ENCODE measurements at places on chromosomes 16 and 17.

DNA sequence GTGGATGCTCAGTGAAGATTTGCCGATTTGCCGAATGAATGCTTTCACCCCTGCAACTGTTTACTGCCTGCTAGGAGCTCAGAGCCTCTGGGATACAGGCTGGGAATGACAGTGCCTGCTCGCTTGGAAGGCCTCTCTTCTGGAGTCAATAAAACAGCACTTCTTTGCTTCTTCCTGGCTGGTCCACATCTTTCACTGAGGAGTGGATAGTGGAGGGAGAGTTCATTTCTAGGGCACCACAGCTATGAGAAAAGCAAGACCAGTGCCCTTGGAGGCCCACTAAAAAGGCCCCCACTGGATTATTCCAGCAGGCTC, 3.1 kb upstream of the USP7 start:
- DNase-seq: no peak

- peak; percentile 9 for DNase-seq
These were observed 14.7 kb downstream of the AIPL1 start for GRCh38 chr17:6420173-6420641.

- no peak for DNase-seq
These were observed 74.2 kb upstream of the MARCHF10 start for GRCh38 chr17:62882284-62882683.

DNA sequence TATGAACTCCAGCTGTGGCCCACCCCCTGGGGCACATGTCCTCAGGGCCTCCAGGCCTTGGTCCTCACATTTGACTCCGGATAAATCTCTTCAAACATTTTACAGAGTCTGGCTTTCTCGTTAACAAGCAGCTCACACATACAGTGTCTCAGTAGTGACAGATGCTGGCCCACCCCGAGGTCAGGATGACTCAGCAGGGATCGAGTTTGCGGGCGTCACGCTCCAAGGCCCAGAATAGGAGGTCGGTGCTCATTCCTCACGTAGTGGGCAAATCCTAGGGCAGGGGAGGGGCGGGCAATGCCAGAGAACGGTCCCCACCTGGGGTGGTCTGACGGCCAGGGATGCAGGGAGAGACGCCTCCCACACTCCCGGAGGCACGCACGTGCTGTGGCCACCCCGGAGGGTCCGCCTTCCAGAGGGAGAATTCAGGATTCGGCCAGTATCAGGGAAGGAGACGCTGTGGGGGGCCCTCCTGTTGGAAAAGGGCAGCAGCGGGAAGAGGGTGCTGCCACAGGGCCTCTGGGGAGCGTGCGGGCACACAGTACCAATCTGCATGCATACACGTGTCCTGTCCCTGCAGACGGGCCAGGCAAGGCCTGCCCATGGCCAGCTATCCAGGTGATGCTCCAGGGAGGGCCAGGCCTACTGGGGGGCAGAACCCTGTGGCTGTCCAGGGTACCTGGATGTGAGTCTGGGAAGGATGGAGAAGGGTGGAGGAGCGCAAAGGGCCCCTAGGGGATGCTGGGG, 8.6 kb downstream of the SLC7A5 start:
- no peak for DNase-seq

- no peak for DNase-seq
These were observed 3.1 kb upstream of the EXOC7 start for GRCh38 chr17:76106703-76107102.

- DNase-seq: no peak
These were observed 48.4 kb downstream of the PDPK1 start for GRCh38 chr16:2586241-2586640.

DNA sequence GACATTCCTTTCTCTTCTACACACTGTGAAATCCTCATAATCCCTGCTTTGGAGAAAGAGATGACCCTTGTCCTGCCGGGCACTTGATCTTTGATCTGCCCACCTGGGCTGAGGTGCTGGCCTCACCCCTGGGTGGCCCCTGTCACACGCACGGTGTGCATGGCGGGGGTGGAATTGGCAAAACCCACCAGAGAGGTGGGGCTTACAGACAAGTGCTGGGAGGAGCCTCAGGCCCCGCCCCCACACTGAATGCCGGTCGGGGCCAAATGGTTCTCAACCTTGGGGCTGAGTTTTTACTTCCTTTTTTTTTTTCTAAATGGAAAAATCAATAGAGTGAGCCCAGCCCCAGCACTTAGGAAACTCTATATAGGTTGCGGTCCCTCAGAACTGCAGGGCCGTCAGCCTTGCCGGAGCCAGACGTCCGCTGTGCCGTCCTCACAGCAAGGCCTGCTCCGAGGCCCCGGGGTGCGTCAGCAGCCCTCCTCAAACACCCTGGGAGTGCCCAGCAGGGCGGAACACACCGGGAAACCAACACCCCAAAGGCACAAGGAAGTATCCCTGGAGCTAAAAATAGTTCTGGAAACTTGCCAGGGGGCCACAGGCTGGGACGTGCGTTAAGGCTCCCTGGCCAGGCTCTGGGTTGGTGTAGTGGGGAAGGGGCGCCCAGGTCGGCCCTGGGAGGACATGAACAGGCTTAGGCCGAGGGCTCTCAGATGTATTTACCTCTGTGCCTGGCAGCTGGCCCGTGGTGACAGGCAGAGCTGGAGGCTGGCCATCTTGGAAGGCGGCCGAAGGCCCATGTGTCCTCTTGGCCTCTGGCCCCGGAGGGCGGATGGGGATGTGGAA, 11.0 kb downstream of the GPRC5C start:
- DNase-seq: peak; percentile 93

- DNase-seq: no peak
These were observed 30.9 kb upstream of the BCAS3 start for GRCh38 chr17:60646701-60647100.

GRCh38 chr17:31313982-31314781, at the start of gene EVI2B:
Gene EVI2B, minus strand, starts transcription at chr17:31314054. Its CDS starts 8,445 bp downstream, at chr17:31305609.
- DNase-seq: no peak

- no peak for DNase-seq
These were observed 13.0 kb upstream of the ZFPM1 start for GRCh38 chr16:88440111-88440510.

DNA sequence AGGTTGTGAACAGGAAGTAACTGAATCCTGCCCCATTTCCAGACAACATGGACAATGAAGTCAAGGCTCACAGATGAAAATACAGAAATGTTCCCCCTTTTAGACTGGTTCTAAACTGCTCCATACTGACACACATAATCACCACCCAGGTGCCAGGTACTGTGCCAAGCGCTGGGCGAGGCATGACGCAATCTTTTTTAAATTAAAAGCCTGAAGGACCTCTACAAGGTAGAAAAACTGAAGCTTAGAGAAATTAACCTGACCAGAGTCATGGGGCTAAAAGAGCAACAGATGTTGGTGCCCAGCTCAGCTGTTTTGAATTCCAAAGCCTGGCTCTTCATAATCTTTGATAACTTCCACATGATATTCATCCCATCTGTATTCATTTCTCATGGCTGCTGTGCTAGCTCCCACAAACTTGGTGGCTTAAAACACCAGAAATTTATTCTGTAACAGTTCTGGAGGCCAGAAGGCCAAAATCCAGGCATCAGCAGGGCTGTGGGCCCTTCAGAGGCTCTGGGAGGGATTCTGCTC, 4.9 kb upstream of the RAB11FIP4 start:
- no peak for DNase-seq

DNA sequence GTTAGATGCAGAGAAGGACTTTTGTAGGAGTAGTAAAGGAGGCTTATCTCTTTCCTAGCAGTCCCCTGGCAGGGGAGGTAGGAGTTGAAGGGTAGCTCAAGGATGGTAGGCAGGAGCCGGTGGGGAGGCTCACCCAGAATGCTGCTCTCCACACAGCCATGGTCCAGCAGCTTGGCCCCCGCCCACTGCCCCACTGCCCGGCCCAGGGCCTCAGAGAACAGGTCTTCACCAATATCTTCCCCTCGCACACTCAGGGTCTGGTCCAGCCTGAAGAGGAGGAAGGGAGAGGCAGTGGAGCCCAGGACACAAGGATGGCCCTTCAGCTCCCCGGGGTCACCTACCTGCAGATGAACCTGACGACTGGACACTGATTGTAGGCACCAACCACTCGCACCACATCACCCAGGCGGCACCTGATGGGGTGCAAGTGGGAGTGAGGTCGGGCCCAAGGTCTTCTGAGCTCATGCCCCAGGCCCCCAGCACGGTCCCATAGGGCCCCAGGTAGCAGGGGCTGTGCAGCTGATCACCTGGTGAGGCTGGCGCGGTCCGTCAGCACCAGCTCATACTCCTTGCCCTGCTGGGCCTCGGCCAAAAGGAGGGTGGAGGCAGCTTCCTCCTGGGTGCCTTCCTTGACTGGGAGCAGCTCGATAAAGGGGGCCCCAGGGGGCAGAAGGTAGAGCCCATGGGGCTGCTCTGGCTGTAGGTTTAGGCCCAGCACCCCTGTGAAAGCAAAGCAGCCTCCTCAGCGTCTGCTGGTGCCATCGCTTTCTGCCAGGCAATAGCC, 3.6 kb downstream of the GHDC start:
- no peak for DNase-seq

DNA sequence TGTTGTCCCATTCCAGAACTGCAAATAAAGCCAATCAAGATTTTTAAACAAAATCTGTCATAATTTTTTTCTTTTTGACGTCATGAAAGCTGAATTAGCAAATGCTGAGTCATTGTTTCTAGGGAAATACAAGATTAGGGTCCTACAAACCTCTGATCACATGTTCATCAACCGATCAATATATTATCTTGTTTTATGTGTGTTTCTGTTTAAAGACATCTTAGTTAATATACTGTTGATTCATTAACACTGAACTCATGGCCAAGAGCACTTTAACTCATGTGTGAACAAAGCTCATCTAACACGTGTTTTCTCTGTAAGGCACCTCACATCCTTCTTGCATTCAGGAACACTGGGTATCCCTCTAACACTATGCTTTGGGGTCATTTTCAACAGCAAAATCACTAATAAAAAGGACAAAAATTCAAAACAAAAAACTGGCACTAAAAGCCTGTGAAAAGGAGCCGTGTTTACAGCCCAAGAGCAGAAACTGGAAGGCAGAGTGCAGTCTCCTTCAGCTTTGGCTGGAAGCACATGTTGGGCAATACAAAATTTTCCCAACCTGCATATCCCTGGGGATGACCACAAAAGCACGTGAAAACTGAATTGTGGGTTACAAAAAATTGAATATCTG, 102.5 kb downstream of the PARN start:
- no peak for DNase-seq

- DNase-seq: no peak
These were observed 40.8 kb downstream of the METRNL start for GRCh38 chr17:83119987-83120864.

DNA sequence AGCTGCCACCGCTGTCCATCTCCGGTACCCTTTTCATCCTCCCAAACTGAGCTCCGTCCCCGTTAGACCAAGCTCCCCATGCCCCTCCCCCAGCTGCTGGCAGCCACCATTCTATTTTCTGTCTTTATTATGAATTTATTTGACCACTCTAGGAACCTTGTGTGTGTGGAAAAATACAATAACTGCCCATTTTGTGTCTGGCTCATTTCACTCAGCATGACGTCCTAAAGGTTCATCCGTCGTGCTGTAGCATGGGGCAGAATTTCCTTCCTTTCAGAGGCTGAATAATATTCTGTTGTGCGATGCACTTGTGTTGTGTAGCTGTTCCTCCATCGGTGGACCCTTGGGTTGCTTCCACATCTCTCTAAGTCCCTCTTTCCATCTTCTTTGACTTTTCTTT, 263.1 kb downstream of the SEC14L1 start:
- no peak for DNase-seq

DNA sequence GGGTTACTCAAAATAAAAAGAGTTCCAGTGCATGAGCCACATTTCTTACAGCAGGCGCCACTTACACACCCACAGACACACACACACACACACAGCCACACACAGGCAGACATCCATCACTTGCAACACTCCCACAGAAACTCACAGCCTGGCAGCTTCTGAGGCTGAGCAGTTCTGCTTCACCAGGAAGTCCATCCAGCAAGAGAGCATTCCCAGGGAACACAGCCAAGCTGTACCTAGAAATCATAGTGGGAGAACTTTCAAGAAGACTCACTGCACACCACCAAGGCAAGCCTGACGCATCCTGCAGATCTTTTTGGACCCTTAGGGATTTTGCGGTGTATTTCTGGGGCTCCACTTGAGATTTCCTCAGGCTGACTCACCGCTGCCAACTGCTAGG, 140.9 kb upstream of the WSB1 start:
- no peak for DNase-seq

- DNase-seq: peak; percentile 3
These were observed 581 bp downstream of the PRKCA start for GRCh38 chr17:66302761-66303626.

DNA sequence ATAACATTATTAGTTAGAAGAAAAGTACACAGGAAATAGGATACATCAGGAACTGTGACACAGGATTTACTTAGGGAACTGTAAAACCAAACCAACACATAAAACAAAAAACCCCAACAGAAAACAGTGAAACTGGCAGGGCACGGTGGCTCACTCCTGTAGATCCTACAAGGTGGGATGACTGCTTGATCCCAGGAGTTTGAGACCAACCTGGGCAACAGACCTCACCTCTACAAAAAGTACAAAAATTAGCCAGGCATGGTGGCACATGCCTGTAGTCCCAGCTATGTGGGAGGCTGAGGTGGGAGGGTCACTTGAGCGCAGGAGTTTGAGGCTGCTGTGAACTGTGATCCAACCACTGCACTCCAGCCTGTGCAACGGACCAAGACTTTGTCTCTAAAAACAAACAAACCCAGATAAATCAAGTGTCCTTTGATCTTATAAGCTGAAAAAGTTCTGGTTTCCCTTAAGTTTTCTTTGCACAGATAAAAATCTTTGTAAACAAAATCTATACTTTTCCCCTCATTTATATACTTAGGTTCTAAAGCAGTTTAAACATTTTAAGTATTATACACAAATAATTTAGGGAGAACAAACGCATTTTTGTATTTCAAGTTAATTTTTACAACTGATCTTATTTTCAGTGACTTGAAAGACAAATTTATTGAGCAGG, 111.5 kb upstream of the TOB1 start:
- no peak for DNase-seq

- no peak for DNase-seq
These were observed 11.3 kb downstream of the CACNG4 start for GRCh38 chr17:66975614-66976378.

GRCh38 chr16:63617047-63617989, 1504.5 kb downstream of the CDH11 start:
- no peak for DNase-seq

- no peak for DNase-seq
These were observed 42.0 kb upstream of the XYLT1 start for GRCh38 chr16:17512636-17513220.

- DNase-seq: no peak
These were observed 3.8 kb downstream of the SNX20 start for GRCh38 chr16:50677351-50677750.

DNA sequence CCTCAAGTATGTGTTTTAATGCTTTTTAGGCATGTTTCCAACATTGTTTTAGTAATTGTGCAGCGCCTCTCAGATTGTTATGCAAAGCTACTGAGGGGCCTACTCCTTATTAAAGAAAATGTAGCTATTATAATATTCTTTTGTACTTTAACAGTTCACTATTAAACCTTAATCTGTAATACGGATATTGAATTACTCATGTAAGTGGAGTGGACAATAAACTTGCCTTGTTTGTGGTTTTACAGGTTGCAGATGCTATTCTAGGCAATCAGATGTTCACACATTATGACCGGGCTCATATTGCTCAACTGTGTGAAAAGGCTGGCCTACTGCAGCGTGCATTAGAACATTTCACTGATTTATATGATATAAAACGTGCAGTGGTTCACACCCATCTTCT, 41.0 kb downstream of the PTRH2 start:
- no peak for DNase-seq

GRCh38 chr17:71748872-71749271, 371.9 kb upstream of the SOX9 start:
- no peak for DNase-seq

GRCh38 chr17:75595284-75595919, 7.8 kb downstream of the MYO15B start:
- no peak for DNase-seq

GRCh38 chr17:45229681-45230409, 8.2 kb downstream of the FMNL1 start:
- DNase-seq: no peak
